Stimulated activated CD8-positive, alpha-beta memory T cell treated with anti-CD3 and anti-CD28 coated beads, Interleukin-2, amount 100 ng/mL, for 1 hour (primary cell): ENCODE measurements at places on chromosomes 16 and 17.

- no peak for DNase-seq
Measured at GRCh38 chr16:4618645-4619418, 4.1 kb upstream of the UBALD1 start.

GRCh38 chr17:14514973-14515372 lies 214.1 kb downstream of the HS3ST3B1 start:
- no peak for DNase-seq

- DNase-seq, result no peak
Measured at GRCh38 chr16:57405097-57405496, 530 bp downstream of the CCL17 start.

- no peak for DNase-seq
Measured at GRCh38 chr16:78331731-78332130, 232.3 kb downstream of the WWOX start.

DNA sequence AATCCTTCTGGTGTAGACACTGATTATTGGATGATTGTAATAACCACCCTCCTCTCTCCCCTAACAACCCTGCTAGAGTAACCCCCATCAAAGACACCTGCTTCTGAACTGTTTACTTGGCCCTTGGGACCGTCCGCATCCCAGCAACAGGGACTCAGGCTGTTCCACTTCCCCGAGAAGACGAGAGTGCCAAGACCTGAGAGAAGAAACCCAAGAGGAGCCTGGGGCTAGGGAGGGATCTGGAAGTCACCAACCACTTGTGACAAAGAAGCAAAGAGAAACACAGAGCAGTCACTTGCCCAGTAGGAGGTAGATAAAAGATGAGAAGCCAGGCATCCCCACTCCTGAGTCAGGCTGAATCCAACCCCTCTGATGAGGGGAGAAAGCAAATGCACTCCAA lies 84.3 kb downstream of the CDH11 start:
- DNase-seq, result no peak

DNA sequence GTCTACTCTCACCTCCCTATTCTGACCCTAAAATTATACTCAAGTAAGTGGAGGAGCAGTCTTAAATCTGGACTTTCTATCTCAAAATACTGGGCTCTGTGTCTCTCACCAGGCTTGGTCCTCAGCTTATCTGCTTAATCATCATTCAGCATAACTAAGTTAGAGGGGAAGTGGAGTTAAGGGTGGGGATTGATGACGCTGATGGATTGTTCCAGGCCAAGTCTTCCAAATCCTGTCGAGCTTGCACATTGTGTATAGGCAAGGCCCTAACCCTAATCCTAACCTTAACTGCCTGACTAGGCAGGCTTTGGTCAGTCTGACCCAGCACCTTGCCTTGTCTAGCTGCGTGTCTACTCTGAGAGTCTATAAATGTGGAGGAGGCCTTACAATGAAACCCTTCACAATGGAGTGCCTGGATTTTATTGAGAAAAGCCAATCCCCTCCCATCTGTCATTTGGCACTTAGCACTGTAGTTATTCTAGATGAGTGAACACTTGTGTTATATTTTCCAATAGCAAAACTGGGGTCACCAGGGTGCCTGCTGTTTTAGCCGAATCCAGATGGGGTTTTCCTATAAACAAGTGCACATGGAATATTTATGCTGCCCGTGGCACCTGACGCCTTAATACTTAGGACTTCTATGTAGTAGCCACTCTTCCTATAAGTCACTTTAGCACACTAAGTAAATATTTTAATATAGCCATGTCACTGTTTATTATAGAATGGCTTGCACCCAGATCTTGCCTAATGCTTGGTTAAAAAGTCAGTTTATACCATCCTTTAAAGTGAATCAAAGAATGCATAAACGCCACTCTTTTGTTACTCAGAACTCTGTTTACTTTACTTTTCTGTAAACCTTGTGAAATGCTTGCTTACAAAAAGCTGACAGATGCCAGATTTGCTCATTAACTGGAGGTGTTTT lies 193.2 kb upstream of the MYOCD start:
- no peak for DNase-seq

- no peak for DNase-seq
Measured at GRCh38 chr17:74296548-74296936, 22.5 kb downstream of the DNAI2 start.

- no peak for DNase-seq
Measured at GRCh38 chr16:85296859-85297660, 184.8 kb upstream of the CIBAR2 start.

DNA sequence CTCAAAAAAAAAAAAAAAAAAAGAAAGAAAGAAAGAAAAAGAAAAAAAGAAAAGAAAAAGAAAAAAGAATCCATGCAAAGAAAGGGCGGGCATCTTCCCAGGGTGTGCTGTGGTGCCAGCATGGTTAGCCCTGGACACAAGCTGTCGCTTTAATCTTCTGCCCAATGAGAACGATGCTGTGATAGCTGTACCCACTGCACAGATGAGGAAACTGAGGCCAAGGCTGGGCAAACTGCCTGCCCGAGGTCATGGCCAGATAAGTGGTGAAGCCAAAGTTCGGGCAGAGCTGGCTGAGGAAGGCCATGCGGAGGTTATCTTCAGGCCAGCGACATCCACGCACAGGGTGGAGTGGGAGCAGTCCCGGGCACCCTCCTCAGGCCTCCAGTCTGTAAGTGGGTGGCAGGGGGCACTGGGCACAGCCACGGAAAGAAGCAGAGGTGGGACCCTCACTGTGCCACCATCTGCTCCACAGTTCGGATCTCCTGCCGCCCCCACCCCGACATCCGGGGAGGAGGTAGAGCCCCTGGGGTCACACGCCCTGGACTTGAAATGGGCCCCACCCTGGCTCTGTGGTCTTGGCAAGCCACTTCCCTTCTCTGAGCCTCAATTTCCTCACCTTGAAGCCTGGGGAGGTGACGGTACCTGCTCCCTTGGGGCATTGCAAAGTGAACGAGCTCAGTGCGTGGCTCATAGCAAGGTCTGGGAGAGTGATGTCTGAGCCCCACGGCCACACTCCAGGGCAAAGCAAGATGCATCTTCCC lies 6.5 kb downstream of the FBXL16 start:
- DNase-seq, result no peak

- DNase-seq, result no peak
Measured at GRCh38 chr17:75849279-75849646, 5.1 kb upstream of the UNC13D start.
